ENCODE measurements at places on chromosomes 6 and 20.

- no peak for DNase-seq
Measured at GRCh38 chr6:162463576-162463975, 264.0 kb downstream of the PRKN start.

- no peak for DNase-seq
Measured at GRCh38 chr6:109235481-109236038, 140.3 kb downstream of the CEP57L1 start.

DNA sequence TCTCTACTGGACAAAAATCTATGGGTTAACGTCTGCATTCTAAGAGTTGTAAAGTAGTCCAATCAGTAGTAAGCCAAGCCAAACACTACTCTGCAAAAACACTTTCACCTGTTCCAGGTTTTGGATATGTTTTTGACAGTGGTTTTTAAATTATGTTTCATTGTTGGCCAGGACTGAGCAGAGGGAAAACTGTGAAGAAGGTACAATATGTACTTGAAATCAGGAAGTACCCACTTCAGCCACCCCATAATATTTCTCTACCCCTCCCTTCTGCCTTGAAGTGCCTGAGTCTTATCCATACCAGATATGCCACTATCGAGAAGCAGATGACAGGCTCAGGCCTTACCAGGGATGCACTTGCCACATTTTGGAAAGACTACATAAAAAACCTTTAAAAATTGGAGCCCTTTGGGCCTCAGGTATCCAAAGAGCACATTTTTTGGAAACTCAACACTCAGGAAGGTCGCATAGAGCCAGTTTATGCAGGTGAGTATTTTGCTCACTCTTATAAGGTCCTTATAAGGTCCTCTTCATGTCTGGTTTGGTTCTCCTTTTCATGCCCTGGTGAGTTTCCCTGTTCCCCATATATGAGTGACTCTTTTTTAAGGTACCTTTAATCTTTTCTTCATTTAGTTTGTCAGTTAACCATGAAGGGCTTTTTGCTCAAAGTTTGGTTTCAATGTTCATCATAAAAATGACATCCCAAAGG is 859.3 kb upstream of the FLRT3 start:
- DNase-seq = no peak

- DNase-seq = no peak
Measured at GRCh38 chr6:20135677-20136268, 76.5 kb downstream of the MBOAT1 start.

DNA sequence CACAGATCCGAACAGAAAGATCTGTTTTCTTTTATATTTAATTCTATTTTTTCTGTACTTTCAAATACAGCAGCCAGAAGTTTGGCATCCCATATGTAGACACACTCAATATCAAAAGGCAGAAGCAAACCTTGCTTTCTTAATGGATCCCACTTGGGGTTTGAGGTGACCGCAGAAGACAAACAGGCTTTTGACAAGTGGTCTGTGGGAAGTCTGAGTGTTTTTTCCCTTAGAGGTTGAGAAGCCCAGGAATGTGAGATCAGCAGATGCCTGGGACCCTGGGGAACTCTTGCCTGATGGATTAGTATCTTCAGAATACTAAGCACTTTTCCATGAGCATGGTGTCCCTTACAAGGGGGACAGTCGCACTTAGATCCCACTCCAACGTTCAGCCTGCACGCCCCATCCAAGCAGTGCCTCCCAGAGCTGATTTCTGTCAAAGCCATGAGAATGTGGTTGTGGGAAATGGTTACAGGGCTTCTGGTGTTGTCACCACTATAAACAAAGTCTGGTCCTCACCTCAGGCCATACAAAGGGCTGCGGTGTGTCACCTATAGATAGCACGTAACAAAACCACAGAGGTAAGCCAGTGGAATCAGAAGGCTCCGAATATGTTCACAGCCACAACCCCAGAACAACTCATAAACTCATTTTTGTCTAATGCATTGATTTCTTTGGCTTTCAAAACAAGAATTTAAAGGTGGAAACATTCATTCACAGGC is 12.7 kb downstream of the IL17F start:
- no peak for DNase-seq

GRCh38 chr6:74656453-74656852 is 549.4 kb downstream of the COL12A1 start:
- DNase-seq = no peak

GRCh38 chr6:134703206-134703605 is 246.7 kb downstream of the ALDH8A1 start:
- DNase-seq = no peak

GRCh38 chr6:71733970-71734899 is 152.1 kb upstream of the RIMS1 start:
- DNase-seq = no peak
